Esophagus muscularis mucosa (tissue), 4 donors: ENCODE measurements at places on chromosomes 4 and X. TPM values are rescaled to one million over a fixed set of nuclear protein-coding genes. Genes with fewer than 3 reads are reported as not detected.

- H3K4me3 ChIP-seq = no peak overlapping the region
- no peaks in the 10 kb centered on the region for H3K27me3 ChIP-seq
- DNase-seq = no peak
- no peak overlapping the region for H3K27ac ChIP-seq
- H3K36me3 ChIP-seq = no peaks in the 10 kb centered on the region
Observed at GRCh38 chrX:130079824-130080406, 30.4 kb downstream of the ELF4 start.

Gene IGBP1
- 48.2 TPM for total RNA-seq

Gene ENAM
- total RNA-seq = not detected

- peak; percentile 74 for DNase-seq
- H3K4me1 ChIP-seq = peaks cover 21% of the 10 kb centered on the region
- H3K36me3 ChIP-seq = peaks cover 21% of the 10 kb centered on the region
- H3K4me3 ChIP-seq = no peak overlapping the region
Observed at GRCh38 chr4:3340038-3340699, 47.3 kb downstream of the RGS12 start.

Gene MAGEB17
- total RNA-seq = 0.50 TPM

DNA sequence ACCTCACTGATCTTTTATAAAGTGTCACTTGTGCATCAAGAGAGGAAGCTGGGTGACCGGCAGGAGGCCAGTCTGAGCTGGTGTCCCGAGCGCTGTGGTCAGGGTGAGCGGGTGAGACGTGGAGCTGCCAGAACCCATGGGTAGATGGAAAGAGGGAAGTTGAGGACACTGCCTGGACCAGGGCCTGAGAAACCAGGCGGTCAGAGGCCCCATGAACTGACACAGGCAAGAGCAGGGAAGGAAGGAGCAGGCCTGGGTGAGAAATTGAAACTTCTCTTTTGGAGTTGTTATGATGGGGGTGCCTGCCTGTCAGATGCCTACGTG lies 192.6 kb downstream of the AFAP1 start:
- H3K27me3 ChIP-seq = no peaks in the 10 kb centered on the region
- no peak overlapping the region for H3K4me3 ChIP-seq
- H3K4me1 ChIP-seq = peaks cover 10% of the 10 kb centered on the region
- no peaks in the 10 kb centered on the region for H3K36me3 ChIP-seq
- no peak for DNase-seq
- H3K27ac ChIP-seq = no peak overlapping the region

DNA sequence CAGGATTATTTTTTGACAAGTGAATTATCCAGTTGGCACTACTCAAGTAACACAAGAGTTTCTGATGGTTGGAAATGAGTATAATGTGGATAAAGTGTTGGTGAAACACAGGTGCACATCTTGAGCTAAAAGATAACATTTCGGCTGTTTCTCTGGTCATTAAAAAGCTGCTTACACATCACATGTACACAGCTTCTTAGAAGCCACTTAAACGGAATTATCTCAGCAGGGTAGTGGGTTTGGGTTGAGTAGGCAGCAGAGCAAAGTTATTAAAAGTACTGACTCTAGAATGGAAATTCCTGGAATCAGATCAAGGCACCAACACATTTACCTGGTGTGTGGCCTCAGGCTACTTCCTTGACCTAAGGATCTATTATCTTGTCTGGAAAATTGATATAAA lies 55.4 kb upstream of the RASSF6 start:
- no peaks in the 10 kb centered on the region for H3K4me1 ChIP-seq
- H3K36me3 ChIP-seq = no peaks in the 10 kb centered on the region
- no peak overlapping the region for H3K4me3 ChIP-seq
- DNase-seq = no peak

Gene RTL5
- 8.0 TPM for total RNA-seq

GRCh38 chr4:5292101-5292500 lies 240.8 kb downstream of the STK32B start:
- no peaks in the 10 kb centered on the region for H3K27me3 ChIP-seq
- no peak for DNase-seq
- no peaks in the 10 kb centered on the region for H3K36me3 ChIP-seq
- H3K4me1 ChIP-seq = no peaks in the 10 kb centered on the region

- no peak for DNase-seq
- H3K27me3 ChIP-seq = no peaks in the 10 kb centered on the region
- no peak overlapping the region for H3K4me3 ChIP-seq
- H3K27ac ChIP-seq = no peak overlapping the region
- H3K4me1 ChIP-seq = no peaks in the 10 kb centered on the region
Observed at GRCh38 chr4:142202404-142203332, 566.3 kb downstream of the IL15 start.

GRCh38 chr4:130210864-130211263 lies 1114.9 kb downstream of the C4orf33 start:
- no peaks in the 10 kb centered on the region for H3K36me3 ChIP-seq
- H3K4me3 ChIP-seq = no peak overlapping the region
- no peaks in the 10 kb centered on the region for H3K4me1 ChIP-seq
- no peaks in the 10 kb centered on the region for H3K27me3 ChIP-seq
- no peak for DNase-seq
- no peak overlapping the region for H3K27ac ChIP-seq

GRCh38 chrX:39470588-39471407 lies 627.0 kb downstream of the BCOR start:
- H3K27me3 ChIP-seq = no peaks in the 10 kb centered on the region
- DNase-seq = no peak
- peak overlapping the region; percentile 75 for H3K27ac ChIP-seq
- no peak overlapping the region for H3K4me3 ChIP-seq
- peaks cover 21% of the 10 kb centered on the region for H3K4me1 ChIP-seq

Gene ANK2
- 88.0 TPM for total RNA-seq

- H3K4me3 ChIP-seq = no peak overlapping the region
- H3K4me1 ChIP-seq = no peaks in the 10 kb centered on the region
- H3K27me3 ChIP-seq = no peaks in the 10 kb centered on the region
- H3K36me3 ChIP-seq = peaks cover 15% of the 10 kb centered on the region
- no peak for DNase-seq
Observed at GRCh38 chr4:20592663-20593062, 107.6 kb upstream of the PACRGL start.

GRCh38 chrX:47229427-47229826 lies 3.4 kb upstream of the USP11 start:
- no peak overlapping the region for H3K27ac ChIP-seq
- no peak overlapping the region for H3K4me3 ChIP-seq
- H3K27me3 ChIP-seq = no peaks in the 10 kb centered on the region
- no peak for DNase-seq
- H3K4me1 ChIP-seq = peaks cover 8% of the 10 kb centered on the region

Gene ERCC6L
- not detected for total RNA-seq

Gene CXCL3
- total RNA-seq = not detected

- no peaks in the 10 kb centered on the region for H3K27me3 ChIP-seq
- H3K4me3 ChIP-seq = no peak overlapping the region
- no peaks in the 10 kb centered on the region for H3K36me3 ChIP-seq
- no peak overlapping the region for H3K27ac ChIP-seq
Observed at GRCh38 chrX:19303256-19303880, 40.4 kb upstream of the PDHA1 start.

DNA sequence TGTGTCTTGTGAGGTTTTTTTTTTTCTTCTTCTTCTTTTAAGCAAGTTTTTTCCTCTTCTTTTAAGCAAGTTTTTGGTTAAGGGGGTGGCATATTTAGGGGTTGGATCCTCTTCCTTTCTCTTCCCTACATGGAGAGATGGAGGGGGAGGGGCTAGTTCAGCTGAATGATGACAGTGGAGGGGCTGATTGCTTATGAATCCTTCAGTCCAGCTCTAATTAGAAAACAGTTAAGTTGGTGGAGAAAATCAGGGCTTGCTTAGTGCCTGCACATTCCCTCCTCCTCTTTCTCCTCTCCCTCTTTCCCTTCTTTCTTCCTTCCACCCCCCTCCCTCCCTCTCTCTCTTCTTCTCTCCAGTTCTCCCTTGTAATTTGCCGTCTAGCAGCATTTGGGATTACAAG lies 4.4 kb upstream of the HAND2 start:
- H3K4me3 ChIP-seq = peak overlapping the region; percentile 90
- H3K4me1 ChIP-seq = peaks cover 12% of the 10 kb centered on the region
- peaks cover 11% of the 10 kb centered on the region for H3K36me3 ChIP-seq

GRCh38 chrX:118347131-118347530 lies 1.2 kb downstream of the WDR44 start:
- peak overlapping the region; percentile 70 for H3K4me3 ChIP-seq
- DNase-seq = no peak
- peaks cover 50% of the 10 kb centered on the region for H3K4me1 ChIP-seq
- H3K27ac ChIP-seq = peak overlapping the region; percentile 93

GRCh38 chr4:80529026-80529425 lies 193.5 kb downstream of the CFAP299 start:
- no peaks in the 10 kb centered on the region for H3K27me3 ChIP-seq
- no peaks in the 10 kb centered on the region for H3K36me3 ChIP-seq
- H3K4me1 ChIP-seq = no peaks in the 10 kb centered on the region

Gene FGFBP1
- not detected for total RNA-seq

Gene ADRA2C
- 9.1 TPM for total RNA-seq

- no peaks in the 10 kb centered on the region for H3K27me3 ChIP-seq
- DNase-seq = no peak
Observed at GRCh38 chr4:6527259-6527658, 47.7 kb upstream of the MAN2B2 start.

- DNase-seq = no peak
- no peaks in the 10 kb centered on the region for H3K36me3 ChIP-seq
Observed at GRCh38 chrX:143500751-143501150, 16.5 kb downstream of the SPANXN3 start.

DNA sequence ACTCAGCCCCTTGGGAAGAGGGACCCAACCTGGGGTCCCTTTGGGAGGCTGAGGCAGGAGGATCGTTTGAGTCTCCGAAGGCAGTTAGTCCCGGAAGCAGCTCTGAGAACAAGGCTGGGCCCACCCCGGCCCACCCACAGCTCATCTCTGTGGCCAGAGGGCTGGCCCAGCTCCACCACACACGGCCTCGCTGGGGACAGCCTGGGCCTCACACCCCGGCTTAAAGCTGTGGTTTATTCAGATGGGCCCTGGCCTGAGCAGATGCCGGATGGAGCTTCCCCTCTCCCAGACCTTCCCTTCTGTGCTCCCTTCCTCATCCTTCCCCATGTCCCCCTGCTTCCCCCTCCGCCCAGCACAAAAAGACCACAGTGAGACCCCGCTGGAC lies 54.4 kb downstream of the FAM53A start:
- no peak overlapping the region for H3K27ac ChIP-seq
- DNase-seq = no peak
- H3K27me3 ChIP-seq = no peaks in the 10 kb centered on the region
- H3K36me3 ChIP-seq = no peaks in the 10 kb centered on the region

- no peak overlapping the region for H3K27ac ChIP-seq
- H3K4me3 ChIP-seq = no peak overlapping the region
- no peaks in the 10 kb centered on the region for H3K36me3 ChIP-seq
- no peaks in the 10 kb centered on the region for H3K4me1 ChIP-seq
Observed at GRCh38 chr4:150999086-150999485, 16.0 kb downstream of the LRBA start.

GRCh38 chr4:89356086-89356485 lies 48.5 kb upstream of the GPRIN3 start:
- H3K27ac ChIP-seq = no peak overlapping the region
- H3K4me3 ChIP-seq = no peak overlapping the region
- no peaks in the 10 kb centered on the region for H3K36me3 ChIP-seq
- no peak for DNase-seq

Gene ZFYVE28
- total RNA-seq = 6.6 TPM
